ENCODE measurements at places on chromosomes 6 and 20. TPM values are rescaled to one million over a fixed set of nuclear protein-coding genes. Genes with fewer than 3 reads are reported as not detected.

Gene BNIP5
- polyA plus RNA-seq = 0.30 TPM

Gene BCAS1
- polyA plus RNA-seq = 4.8 TPM

Gene KIF6
- polyA plus RNA-seq = 2.9 TPM

- DNase-seq = no peak
Observed at GRCh38 chr20:9206486-9206885, 137.6 kb downstream of the PLCB4 start.

- DNase-seq = no peak
Observed at GRCh38 chr6:143125864-143126573, 65.3 kb downstream of the AIG1 start.

- no peak for DNase-seq
Observed at GRCh38 chr6:25181923-25182322, 97.3 kb upstream of the CARMIL1 start.
